ENCODE measurements at places on chromosomes 5 and 9.
A peak's percentile ranks its signal among the peaks of the same experiment; 100 is the strongest.

GRCh38 chr5:135497971-135498636 is 37.7 kb downstream of the NEUROG1 start:
- DNase-seq = no peak

GRCh38 chr9:31542384-31543055 is 841.9 kb upstream of the ACO1 start:
- no peak for DNase-seq

DNA sequence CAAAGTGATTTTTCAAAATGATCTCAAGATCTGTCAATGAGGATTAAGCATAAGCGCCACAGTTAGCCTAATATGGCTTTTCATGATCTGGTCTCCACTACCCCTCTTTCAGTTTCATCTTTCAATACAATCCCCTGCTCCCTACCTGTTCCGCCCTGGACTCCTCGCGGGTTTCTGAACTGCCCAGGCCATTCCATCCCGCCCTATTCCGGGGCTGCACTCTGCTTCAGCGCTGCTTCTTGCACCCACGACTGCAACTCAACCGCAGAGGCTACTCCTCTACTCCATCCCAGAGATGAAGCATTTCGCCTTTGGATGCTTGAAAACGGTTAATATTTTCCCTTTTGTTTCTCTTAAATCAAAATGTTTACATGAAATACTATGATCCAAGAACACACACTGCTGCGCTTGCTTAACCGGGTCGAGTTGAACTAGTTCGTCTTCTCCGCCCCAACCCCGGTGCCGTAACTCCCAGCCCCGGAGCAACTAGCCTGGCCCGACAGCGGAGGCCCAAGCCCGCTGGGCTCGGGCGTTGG is 716 bp upstream of the OTULIN start:
- DNase-seq = no peak

- DNase-seq = no peak
Observed at GRCh38 chr5:112018846-112019245, 261.9 kb upstream of the NREP start.

GRCh38 chr5:87686975-87687374 is 274.2 kb upstream of the CCNH start:
- DNase-seq = no peak

DNA sequence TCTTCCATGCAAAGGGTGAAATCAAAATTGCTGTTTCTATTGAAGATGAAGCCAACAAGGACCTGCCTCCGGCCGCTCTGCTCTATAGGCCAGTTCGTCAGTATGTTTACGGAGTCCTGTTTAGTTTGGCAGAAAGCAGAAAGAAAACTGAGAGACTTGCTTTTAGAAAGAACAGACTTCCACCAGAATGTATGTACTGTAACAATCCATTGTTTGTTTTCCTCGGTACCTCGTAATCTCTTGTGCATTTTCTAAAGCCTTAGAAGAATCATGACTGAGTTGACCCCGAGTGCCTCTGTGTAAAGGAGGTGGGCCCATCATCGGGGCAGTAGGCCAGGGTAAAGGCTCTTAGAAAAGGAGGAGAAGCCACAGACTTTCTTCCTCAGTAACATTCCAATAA is 44.2 kb upstream of the PHF2 start:
- no peak for DNase-seq

DNA sequence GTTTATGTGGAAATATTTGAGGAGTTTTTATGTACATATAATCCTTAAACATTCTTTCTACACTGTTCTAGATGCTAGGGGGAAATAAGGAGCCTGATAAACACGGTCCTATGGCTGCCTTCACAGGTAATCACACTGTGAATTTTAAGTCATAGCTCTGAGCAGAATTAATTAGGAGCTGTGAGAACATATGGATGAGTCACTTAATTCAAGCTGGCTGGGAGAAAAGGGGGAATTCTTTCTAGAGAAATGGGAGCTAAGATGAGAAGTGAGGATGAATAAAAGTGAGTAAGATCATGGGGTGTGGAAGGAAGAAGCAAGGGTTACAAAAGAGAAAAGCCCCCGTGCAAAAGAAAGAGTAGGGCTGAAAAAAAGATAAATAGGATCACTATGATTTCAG is 290.8 kb downstream of the DNAH5 start:
- no peak for DNase-seq

GRCh38 chr5:2378976-2379375 is 372.5 kb downstream of the IRX2 start:
- no peak for DNase-seq

DNA sequence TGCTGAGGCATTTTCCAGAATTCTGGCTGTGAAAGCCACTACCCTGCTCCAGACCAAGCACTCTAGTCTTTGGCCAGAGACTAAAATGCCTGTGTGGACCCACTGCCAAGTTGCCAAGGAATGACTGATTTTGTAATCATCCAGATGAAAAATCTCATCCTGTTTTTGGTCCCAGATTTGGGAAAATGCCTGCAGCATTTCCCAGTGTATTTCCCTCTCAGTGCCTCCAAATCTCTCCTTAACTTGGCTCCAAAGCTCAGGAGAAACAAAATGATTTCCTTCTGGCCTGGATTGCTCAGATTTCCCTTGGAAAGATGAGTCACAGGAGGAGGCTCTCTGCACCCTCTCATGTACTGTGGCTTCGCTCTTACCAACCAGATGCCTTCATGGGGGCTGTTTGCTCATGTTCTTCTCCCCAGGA is 335.2 kb upstream of the TARS1 start:
- DNase-seq = peak; percentile 79

DNA sequence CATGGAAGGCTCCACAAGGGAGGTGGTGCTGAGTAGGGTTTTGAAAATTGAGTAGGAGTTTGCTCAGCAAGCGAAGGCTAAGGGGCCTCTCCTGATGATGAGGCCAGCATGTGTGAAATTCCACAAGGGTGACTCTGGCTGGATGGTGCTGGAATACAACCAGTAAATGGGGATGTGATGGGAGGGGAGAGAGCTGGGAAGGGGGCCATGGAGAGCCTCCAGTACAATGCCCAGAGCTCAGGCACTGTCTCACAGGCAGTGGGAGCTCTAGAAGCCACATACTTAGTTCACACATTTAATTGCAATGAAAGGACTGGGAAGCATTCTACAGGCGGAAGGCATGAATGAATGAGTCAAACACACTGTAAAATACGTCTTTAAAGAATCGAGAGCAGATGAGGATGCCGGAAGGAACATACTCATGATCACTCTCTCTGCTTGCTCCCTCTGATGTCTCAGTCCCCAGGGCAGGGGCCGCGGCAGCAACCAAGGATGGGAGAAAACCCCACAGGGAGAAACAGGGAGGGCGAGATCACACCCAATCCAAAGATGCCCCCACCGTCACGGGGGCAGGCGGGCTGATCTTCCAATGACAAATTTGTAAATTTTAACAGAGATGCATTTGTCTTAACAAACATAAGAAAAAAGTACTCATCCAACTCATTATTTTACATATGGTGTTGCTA is 261.0 kb downstream of the NSG2 start:
- no peak for DNase-seq

- DNase-seq = no peak
Observed at GRCh38 chr9:133803028-133803585, 65.0 kb upstream of the SARDH start.

DNA sequence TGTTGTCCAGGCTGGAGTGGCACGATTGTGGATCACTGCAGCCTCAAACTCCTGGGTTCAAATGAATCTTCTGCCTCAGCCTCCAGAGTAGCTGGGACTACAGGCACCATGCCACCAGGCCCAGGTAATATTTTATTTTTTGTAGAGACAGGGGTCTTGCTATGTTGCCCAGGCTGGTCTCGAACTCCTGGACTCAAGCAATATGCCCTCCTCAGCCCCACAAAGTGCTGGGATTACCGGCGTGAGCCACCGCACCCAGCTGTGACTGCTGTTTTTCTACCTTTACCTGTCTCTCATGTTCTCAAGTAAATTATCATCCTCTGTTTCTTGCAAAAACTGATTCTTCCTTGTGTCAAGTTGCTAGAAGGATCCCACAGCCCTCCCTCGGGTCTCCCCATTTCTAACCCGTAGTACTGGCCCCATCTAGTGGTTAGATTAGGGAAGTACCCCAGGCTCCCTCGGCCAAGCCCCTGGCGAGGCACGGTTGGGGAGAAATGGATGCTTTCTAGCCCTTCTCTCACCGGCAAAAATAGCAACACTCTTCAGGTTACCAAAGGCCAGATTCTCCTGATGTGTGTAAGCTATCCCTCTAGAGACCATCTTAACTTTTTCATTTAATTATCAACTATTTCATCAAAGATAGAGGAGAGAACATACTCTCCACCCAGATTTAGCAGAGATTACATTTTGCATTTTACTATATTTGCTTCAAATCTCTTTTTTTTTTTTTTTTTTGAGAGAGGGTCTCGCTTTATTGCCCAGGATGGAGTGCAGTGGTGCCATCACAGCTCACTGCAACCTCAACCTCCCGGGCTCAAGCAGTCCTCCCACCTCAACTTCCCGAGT is 19.2 kb upstream of the TOR1B start:
- DNase-seq = peak; percentile 56

DNA sequence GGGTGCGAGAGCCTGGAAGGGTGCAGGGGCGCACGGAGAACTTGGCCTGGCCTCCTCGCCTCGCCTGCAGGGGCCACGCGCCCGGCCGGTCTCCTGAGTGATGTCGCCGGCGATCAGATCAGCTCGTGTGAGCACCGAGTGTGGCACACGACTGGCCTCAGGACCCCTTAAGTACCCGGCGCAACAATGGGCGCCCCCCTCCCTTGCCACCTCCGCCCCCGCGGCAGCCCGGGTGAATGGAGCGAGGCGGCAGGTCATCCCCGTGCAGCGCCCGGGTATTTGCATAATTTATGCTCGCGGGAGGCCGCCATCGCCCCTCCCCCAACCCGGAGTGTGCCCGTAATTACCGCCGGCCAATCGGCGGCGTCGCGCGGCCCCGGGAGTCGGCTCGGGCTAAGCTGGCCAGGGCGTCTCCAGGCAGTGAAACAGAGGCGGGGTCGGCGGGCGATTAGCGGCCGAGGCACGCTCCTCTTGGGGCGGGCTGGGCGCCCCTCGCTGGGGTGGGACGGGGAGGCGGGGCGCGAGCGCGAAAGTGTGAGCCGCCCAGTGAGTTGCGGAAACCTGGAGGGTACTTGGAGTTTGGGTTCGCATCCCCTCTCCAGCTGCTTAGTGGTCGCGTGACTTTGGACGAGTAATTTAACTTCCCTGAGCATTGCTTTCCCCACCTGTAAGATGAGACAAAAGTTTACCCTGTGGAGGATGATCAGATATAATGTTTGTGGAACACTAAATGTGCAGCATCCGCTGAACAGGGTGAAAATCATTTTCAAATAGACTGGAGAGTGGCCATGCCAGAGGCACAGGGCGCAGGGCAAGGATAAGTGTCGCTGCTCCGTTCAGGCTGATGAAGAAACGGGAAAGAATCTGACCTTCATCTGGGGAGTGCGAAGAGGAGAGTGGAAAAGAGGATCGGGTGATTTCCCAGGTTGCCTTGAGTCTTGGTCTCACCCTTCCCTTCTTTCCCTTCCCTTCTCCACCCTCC is at the start of gene NEUROG1:
Gene NEUROG1, minus strand, starts transcription at position 145 of the 982 bp plus-strand sequence. CDS start 274 bp downstream, outside the sequence.
- no peak for DNase-seq

Measured in GM04504 (cell line).